ENCODE measurements at places on chromosomes 3 and 15. TPM values are rescaled to one million over a fixed set of nuclear protein-coding genes. Genes with fewer than 3 reads are reported as not detected.

The SLC7A14 gene
- not detected for total RNA-seq

DNA sequence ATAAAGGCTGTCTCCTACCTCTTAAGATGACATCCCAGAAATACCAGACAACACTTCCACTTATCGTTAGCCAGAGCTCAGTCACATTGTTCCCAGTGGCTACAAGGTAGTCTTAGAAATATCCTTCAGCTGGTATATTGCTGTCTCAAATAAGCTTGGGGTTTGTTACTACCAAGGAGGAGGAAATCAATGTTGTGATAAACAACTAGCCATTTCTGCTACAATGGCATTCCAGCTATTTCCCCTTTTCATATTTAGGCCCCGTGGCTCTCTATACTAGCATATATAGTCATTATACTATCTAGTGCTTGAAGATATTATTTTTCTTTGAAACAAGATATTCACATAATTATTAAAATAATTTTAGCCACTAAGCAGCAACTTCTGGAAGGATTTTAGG, 56.5 kb downstream of the VPS8 start:
- no peak for DNase-seq
- H3K27me3 ChIP-seq: no peaks in the 10 kb centered on the region
- peaks cover 35% of the 10 kb centered on the region for H3K36me3 ChIP-seq
- H3K27ac ChIP-seq: no peak overlapping the region
- no peak overlapping the region for H3K4me3 ChIP-seq

GRCh38 chr3:27877061-27878013, 155.2 kb upstream of the EOMES start:
- no peak overlapping the region for H3K4me3 ChIP-seq
- H3K27ac ChIP-seq: no peak overlapping the region
- peaks cover 2% of the 10 kb centered on the region for H3K36me3 ChIP-seq
- H3K4me1 ChIP-seq: peaks cover 44% of the 10 kb centered on the region
- DNase-seq: no peak
- H3K27me3 ChIP-seq: no peaks in the 10 kb centered on the region

- H3K27ac ChIP-seq: no peak overlapping the region
- H3K4me1 ChIP-seq: peaks cover 18% of the 10 kb centered on the region
- H3K4me3 ChIP-seq: no peak overlapping the region
- peaks cover 1% of the 10 kb centered on the region for H3K36me3 ChIP-seq
- peaks cover 4% of the 10 kb centered on the region for H3K27me3 ChIP-seq
Observed at GRCh38 chr3:71262364-71263265, 320.9 kb downstream of the FOXP1 start.

The IL5RA gene
- total RNA-seq: 0.12 TPM

GRCh38 chr15:32908135-32908801, 190.5 kb downstream of the GREM1 start:
- H3K4me1 ChIP-seq: no peaks in the 10 kb centered on the region
- H3K27ac ChIP-seq: no peak overlapping the region
- DNase-seq: no peak

DNA sequence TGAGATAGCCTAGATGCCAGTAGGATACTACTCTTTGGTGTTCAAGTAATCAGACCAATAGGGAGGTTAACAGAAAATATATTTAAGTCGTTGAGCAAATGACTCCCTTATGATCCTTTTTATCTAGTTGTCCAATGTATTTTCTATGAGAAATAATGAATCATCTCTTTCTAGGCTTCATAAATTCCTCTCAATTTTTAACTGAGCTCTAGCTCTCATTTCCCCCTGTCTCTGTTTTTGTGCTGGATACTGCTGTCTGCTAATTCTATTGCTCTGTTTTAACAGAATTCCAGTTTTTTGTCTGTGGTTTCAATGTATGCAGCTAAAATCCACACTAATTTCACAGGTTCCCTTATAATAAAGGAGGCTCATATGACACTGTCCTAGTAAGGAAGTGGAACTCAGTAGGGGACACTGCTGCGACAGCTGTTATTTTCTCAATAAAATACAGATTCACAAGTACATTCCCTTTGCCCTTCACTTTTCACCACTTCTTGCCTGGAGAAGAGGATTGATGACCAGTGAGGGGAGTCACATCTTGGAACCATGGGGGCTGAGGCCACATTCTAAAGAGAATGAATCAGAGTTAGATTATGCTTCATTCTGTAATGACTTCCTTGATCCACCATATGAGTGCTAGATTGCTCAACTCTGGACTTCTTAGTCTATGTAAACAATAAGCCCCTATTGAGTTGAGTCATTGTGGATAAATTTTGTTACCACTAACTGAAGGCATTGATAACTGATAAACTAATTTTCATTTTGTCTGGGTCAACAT, 558.7 kb upstream of the KCNMB2 start:
- no peak overlapping the region for H3K4me3 ChIP-seq
- H3K36me3 ChIP-seq: no peaks in the 10 kb centered on the region

DNA sequence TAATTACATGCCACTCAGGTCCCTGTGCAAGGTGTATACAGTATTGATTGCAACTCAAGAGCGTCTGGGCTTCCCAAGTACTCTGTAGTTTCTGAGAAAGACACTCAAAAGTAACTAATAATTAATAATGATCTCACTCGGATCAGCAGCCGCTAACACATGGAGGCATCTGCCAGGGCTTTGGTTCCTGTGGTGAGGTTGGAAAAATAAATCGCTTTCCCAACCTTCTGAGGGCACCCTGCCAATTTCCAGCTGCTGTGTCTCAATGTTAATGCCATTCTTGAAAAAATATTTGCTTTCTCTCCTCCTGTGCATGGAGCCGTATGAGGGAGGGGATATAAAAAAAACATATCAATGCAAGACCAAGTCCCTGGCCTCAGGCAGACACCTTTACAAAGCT, 116.5 kb upstream of the SLC2A2 start:
- H3K4me1 ChIP-seq: no peaks in the 10 kb centered on the region
- no peaks in the 10 kb centered on the region for H3K27me3 ChIP-seq
- no peak for DNase-seq
- H3K36me3 ChIP-seq: peaks cover 31% of the 10 kb centered on the region

DNA sequence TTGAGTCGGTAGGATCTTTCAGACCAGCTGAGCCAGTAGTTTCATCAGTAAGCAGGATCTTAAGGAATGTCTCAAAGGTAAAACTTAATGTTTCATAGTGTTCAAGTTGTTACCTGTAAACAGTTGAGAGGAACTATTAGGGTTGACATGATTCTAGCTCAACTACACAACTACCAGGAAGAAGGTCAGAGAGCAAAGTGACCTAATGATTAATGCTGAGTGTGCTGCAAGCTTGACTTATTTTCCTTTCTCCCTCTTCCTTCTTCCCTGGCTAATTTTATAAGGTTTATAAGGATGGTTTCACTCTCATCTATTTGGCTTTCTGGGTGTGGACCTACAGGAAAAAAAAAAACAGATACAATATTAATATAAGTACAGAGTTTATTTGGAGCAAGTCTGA, 30.2 kb upstream of the LHFPL4 start:
- H3K4me1 ChIP-seq: no peaks in the 10 kb centered on the region
- no peak for DNase-seq
- no peak overlapping the region for H3K27ac ChIP-seq
